ENCODE measurements at places on chromosomes 1 and 21.

- DNase-seq: no peak
These were observed 220.7 kb upstream of the VAMP3 start for GRCh38 chr1:7550261-7550865.

DNA sequence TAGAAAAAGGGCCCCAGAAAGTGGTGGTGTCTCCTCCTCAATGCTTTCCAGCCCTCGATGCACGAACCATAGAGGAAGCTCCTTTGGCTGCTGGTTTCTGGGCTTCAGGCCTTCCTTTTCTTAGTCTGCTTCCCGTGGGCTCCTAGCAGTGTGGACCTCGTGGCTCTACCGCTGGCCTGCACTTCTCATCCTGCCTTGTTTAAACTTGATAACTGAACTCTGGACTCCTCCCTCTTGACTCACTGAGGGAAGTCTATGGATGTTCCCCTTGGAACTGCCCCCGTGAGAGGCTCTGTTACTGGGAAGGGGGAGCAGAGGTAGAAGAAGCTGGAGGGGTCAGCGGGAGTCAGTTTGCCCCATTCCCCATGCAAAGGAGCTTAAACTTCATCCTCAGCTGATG lies 75.3 kb upstream of the WDR26 start:
- DNase-seq: no peak

- no peak for DNase-seq
These were observed 25.6 kb downstream of the SAMSN1 start for GRCh38 chr21:14520535-14520934.

GRCh38 chr1:114117654-114118053 lies 36.0 kb downstream of the SYT6 start:
- no peak for DNase-seq

DNA sequence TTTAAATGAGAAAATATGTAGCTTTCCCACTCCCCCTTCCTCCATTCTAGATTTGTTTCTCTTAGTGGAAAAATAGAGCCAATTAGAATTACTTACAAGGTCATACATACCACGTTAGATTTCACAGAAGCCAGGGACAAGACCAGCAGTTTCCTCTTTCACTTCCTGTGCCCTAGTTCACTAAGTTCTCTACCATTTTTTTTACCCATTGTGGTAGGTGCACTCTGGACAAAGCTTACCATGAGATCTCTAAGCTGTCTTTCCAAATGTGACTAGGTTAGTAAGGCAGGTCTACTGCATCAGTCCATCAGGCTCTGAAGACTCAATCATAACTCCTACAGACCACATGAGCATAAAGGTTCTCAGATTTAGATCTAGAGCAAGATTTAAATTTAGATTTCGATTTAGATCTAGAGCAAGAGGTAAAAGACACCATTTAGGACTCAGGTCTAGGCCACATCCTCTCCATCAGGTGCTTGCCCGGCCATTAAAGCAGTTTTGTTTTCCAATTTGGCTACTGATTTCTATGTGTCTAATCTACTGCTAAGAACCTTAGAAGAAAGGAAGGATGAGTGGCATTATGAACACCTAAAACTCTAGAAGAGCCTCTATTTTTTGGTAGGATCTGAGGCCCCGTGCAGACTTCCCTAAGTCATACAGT lies 235.3 kb downstream of the FAF1 start:
- DNase-seq: no peak

DNA sequence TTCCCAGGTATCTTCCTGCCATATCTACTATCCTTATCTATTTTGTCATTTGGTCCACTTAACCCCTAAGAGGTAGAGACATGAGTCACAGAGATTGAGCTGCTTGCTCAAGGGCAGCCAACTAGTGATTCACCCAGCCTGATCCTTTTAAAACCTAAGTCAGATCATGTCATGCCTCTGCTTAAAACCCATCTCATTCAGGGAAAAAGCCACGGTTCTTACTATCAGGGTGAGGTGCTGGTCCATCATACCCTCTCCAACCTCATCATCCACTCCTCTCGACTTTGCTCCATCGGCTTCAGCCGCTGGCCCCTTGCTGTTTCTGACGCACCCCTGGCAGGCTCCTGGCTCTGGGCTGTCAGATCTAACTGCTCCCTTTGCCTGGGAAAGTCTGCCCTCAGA lies 14.4 kb upstream of the PPP1R15B start:
- no peak for DNase-seq

- no peak for DNase-seq
These were observed 19.8 kb downstream of the FAF1 start for GRCh38 chr1:50940291-50940690.

- DNase-seq: no peak
These were observed 5.3 kb downstream of the SAMD11 start for GRCh38 chr1:928825-929661.

GRCh38 chr1:224170748-224171478 lies 12.1 kb upstream of the DEGS1 start:
- peak; percentile 31 for DNase-seq

GRCh38 chr1:234710936-234711724 lies 101.2 kb upstream of the IRF2BP2 start:
- DNase-seq: no peak

- no peak for DNase-seq
These were observed 61.9 kb downstream of the CAPN2 start for GRCh38 chr1:223774134-223774814.

- peak; percentile 83 for DNase-seq
These were observed at the start of gene ENAH for GRCh38 chr1:225652729-225653462. ENAH (minus strand) TSS chr1:225653123; CDS start chr1:225652690, 433 bp downstream.

GRCh38 chr1:41819069-41819468 lies 99.7 kb downstream of the HIVEP3 start:
- no peak for DNase-seq

GRCh38 chr1:162327788-162328165 lies 48.9 kb downstream of the SPATA46 start:
- no peak for DNase-seq

DNA sequence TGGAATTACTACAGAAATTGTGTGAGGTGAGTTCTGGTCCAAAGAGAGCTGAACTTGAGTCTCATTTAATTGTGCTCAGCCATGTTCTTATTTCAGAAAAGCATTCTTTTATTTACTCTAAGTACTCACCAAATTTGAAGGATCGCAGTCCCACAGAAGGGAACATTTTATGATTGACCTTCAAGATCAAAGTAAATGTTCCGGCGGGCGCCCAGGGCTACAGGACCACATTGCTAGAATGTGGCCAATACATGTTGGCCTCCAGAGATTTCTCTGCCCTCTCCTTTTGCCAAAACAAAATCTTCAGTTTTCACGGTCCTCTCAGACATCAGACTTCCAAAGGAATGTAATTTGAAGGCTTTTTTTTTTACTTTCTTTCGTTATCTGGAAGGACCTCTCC lies 237.8 kb downstream of the FMN2 start:
- DNase-seq: no peak

DNA sequence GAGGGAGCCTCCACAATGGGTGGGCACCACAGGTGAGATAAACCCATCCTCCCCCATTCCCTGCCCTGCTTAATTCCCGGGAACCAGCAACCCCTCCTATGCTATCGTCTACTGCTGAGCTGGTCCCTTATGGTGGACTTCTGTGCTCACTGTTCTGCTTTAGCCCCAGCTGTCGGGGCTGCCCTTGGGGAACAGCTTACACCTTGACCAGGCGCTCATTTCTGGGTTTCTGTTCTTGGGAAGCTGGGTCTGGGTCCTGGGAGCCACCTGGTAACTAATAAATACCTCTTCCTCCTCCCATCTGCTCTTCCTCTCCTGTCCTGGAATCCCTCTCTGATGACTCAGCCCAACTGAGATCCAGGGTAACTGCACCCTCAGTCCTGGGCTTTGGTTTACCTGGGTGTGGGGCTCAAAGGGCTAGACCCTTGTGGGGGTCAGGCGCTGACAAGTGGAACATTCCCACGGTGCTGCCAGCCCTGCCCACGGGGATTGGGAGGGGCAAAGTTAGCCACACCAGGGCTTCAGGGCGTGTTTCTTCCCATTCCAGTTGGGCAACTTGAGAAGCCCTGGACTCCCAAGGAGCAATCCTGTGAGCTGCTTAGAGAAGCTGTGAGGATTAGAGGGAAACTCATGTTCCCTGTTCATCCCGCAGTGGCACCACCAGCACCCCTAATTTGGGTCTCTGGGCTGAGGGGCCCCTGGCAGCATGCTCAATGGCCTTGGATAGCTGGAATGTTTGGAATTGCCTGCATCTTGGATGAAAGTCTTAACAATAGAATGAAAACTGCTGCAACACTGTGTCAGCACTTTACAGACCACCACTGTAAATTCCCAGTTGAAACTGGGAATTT lies 1.6 kb downstream of the PCAT6 start:
- DNase-seq: no peak

DNA sequence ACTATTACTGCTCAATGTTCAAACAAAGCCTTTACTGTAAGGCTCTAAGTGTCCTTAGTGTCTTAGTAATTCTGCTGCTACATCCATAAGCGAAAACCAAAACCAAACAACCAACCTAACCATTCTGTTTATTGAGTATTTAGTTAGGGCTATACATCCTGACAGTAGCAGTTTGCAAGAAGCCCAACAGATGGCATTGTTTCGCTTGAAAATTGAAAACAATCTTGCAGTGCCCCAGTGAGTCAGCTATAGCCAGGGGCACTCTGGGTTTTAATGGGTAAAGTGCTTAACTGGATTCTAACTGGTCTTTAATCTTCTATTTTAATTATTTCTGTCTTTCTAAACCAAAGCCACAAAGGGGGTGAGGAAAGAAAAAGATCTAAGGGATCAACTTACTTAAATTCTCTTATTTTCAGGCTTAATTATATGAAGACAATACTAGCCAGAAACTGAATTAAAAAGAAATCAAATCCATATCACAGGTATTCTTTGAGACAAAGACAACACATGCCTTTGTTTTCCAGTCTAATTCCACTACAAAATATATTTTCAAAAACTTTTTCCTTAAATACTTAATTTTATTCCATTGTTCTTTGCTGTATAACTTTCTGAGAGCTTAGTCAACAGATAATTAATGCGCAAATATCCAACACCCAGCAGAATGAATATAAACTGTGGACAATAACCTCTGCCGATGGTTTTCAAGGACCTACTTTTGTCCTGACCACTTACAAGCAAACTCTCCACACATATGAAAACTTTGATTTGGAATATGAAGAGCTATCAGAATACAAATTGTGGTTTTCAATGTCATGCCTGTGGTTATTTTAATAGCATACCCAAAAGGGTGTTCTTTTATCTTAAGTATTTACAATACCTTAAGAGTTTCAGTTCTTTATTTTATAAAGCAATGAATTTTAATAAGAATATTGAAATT lies 15.2 kb downstream of the POGZ start:
- DNase-seq: peak; percentile 78

- DNase-seq: no peak
These were observed 70.1 kb upstream of the ROR1 start for GRCh38 chr1:63703701-63704107.

- no peak for DNase-seq
These were observed 2133.0 kb downstream of the NCAM2 start for GRCh38 chr21:23131177-23131576.

GRCh38 chr1:225409051-225409450 lies 18.8 kb downstream of the LBR start:
- no peak for DNase-seq

DNA sequence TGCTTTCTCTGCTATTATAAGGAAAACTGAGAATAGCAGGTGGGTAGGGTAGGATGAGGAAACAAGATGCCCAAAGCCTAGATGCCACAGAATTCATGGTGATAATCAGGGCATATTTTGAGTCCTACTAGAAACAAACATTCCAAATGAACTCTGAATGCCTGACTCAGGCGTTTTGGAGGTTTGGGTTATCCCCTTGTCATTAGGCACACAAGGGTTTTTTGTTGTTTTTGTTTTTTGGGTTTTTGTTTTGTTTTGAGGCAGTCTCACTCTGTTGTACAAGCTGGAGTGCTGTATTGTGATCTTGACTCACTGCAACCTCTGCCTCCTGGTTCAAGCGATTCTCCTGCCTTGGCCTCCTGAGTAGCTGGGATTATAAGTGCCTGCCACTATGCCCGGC lies 19.2 kb downstream of the SYNC start:
- DNase-seq: no peak

DNA sequence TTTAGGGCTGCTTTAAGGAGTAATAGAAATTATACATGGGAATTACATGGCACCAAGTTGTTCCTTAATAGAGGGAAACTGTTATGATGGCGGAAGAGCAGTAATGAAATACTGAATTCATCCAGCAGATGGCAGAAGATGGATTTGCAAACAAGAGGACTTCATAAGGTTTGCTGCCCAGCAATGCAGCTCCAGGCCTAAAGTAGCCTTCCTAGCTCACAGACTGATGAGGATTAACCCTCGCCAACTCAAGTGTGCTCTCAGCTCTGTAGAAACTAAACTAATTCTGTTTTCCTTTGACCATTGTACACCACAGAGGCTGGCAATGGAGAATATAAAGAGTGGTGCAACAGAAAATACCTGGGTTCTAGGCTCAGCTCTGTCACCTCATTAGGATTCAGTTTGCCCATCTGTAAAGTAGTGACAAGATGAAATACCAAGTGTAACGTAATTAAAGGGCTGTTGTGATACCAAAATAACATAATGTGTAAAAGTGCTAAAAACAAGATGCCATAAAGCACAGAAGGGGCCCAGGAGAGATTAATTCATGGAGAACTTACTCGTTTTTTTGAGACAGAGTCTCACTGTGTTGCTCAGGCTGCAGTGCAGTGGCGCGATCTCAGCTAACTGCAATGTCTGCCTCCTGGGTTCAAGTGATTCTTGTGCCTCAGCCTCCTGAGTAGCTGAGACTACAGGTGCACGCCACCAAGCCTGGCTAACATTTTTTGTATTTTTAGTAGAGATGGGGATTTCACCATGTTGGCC lies 102.4 kb upstream of the SERBP1 start:
- peak; percentile 47 for DNase-seq

- DNase-seq: no peak
These were observed 2.9 kb downstream of the KIF1B start for GRCh38 chr1:10213186-10213705.

GRCh38 chr1:41891199-41891896 lies 27.4 kb downstream of the HIVEP3 start:
- DNase-seq: peak; percentile 34

GRCh38 chr1:155322571-155322952 lies 1.9 kb downstream of the RUSC1 start:
- DNase-seq: peak; percentile 10

GRCh38 chr1:155553349-155553748 lies 9.3 kb downstream of the ASH1L start:
- DNase-seq: no peak

- no peak for DNase-seq
These were observed 9.3 kb upstream of the PI4KB start for GRCh38 chr1:151336556-151336955.

- DNase-seq: no peak
These were observed 2.9 kb upstream of the PIGV start for GRCh38 chr1:26784886-26785285.

DNA sequence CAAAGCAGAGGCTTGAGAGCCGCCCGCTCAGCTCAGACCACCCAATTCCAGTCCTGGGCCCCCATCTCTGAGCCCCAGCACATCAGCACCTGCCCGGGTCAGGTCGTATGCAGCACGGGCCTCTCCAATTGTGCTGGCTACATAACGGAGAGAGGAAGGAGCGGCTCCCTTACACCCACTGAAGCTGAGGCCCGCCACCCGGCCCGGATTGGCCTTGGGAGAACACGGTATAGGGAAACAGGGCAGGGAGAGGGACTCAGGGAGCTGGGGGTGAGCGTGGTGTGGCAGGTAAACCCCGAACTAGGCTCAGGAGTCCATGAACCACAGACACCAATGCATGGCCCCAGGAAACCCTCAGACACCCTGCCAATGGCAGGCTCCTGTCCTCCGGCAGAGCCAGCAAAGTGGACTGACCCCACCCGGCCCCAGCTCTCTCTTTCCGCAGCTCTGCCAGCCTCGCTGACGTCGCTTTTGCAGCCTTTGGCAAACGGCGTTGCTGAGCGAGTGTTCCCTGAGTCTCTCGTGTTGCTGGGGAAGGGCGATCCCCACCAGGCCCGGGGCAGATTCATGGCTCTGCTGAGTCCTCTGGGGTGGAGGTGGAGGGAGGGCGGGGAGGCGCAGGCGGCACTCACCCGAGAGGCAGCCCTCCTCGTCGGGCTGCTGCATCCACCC lies 16.5 kb downstream of the MEGF6 start:
- no peak for DNase-seq
